ENCODE measurements at places on chromosomes 13 and 19.
A peak's percentile ranks its signal among the peaks of the same experiment; 100 is the strongest.

GRCh38 chr13:35712907-35713761 is 236.6 kb upstream of the MAB21L1 start:
- no peak for DNase-seq

DNA sequence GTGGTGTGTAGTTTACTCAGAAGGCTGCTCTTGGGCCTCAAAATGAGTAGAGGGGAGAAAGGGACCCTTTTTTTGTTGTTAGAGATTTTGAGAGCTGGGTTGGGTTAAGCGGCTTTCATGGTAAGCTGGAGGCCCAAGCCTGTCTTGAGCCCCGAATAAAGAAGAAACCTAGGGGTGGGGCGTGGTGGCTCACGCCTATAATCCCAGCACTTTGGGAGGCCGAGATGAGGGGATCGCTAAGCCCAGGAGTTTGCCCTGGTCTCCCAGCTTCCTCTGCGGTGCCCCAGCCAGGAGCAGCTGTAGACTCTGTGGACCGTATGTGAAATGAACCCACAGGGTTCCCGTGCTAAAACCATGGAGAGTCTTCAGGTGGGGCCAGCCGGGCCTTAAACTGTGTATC is 56.1 kb downstream of the KDM4B start:
- DNase-seq = no peak

DNA sequence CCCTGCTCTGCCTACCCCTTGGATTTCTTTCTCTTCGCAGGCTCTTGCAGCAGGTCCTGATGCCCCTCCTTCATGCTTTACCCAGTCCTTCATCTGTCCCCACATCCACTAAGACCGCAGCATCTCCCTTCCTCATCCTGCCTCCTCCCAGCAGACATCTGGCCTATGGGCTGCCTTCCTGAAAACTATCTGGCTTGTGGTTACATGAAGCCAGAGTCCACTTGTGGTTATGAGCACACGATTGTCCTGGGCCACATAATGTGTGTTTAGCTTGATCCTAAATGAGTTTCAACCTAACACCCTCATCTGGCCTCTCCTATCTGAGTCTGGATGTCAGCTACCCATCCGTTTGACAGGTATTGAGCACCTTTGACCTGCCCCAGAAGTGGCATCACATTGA is 5.5 kb upstream of the ZNF175 start:
- no peak for DNase-seq

DNA sequence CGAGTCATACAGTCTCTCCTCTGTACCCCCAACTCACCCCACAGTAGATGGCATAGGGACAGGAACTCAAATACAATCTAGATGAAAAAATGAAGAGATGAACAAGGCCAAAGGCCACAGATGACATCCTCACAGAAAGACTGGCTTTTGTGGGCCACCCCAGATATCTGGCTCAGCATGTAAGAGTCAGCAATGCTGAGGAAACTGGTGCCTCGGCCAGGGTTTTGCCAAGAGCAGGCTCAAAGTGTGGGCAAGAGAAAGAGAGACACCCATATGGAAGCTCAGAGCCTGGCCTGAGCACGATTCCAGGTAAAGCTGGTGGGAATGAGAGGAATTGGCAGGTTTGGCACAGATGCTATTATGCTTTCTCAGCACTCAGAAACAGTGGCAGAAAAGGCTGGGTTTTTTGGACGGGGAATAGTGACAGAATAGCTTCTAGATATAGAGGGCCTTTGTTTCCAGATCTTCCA is 460.6 kb downstream of the FOXO1 start:
- DNase-seq = no peak

DNA sequence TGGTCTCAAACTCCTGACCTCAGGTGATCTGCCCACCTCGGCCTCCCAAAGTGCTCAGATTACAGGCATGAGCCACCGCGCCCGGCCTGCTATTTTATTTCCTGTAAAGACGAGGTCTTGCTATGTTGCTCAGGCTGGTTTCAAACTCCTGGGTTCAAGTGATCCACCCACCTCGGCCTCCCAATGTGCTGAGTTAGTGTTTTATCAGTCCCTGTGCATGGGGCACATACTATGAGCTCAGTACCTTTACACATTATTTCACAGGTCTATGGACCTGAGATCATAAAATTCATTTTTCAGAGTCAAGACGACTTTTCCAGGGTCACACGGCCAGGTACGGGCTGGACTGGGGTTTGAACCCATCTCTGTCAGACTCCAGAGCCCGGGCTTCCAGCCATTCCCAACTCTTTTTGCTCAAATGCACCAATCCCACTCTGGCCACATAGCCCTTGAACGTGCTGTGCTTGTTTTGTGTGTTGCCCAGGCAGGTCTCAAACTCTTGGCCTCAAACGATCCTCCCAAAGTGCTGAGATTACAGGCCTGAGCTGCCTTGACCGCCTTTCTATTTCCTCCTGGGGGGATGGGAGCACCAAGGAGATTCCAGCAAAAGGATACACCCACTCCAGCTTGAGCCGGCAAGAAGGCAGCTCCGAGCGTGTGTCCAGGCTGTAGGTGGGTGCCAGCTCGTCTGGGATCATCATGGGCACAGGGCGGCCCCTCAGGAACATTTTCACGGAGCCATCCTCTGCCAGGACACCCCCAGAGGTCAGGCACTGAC is 1.1 kb downstream of the EML2 start:
- DNase-seq = no peak

- no peak for DNase-seq
These were observed 5.8 kb upstream of the DAPK3 start for GRCh38 chr19:3976495-3977241.

DNA sequence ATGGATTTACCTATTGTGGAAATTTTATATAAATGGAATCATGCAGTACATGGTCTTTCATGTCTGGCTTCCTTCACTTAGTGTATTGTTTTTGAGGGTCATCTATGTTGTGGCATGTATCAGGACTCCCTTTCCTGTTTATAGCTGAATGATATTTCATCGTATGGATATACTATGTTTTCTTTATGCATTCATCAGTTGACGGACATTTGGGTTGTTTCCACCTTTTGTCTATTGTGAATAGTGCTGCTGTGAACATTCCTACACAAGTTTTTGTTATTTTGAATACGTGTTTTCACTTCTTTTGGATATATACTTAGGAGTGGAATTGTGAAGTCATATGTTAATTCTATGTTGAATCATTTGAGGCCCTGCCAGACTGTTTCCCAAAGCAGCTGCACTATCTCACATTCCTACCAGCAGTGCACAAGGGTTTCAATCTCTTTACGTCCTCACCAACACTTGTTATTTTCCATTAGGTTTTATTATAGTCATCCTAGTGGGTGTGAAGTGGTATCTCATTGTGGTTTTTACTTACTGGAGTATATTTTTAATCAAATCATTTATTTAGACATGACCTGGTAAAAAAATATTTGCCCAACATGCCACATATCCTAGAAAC is 262.7 kb downstream of the DLEU7 start:
- no peak for DNase-seq

GRCh38 chr13:102774591-102775520 is 1.3 kb upstream of the TEX30 start:
- no peak for DNase-seq

DNA sequence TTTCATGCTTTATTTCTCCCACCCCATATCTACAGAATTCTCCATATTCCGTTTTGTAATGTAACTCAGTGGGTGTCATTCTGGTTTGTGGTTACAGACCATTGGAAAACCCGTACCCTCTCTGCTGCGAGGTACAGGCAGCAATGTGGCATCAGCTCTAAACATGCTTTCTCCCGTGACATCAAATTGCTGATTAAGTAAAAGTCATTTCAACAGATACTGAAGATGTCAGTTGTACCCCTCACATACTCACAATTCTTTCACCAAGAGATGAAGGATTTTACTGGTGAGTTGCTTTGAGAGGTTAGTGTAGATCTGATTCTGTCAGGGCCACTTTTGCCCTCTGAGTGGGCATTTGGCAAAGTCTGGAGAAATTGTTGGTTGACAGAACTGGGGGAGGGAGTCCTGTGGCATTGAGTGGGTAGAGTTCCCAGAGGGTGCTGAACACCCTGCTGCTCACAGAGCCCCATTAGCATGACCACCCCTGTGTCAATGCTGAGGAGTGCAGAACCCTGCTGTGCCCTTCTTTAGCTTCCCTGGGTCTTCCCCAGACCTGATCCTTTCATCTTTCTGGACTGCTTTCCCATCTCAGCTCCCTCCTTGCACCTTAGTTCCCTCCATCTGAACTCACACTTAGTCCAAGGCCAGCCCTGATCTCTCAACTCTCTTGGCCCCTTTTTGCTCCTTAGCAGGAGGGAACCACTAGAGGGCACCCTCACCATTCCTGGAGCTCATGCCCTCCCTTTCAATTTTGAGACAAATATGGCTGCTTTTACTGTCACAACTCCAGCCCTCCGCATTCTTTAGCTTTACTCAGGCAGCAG is 39.9 kb upstream of the CEACAM8 start:
- DNase-seq = no peak

DNA sequence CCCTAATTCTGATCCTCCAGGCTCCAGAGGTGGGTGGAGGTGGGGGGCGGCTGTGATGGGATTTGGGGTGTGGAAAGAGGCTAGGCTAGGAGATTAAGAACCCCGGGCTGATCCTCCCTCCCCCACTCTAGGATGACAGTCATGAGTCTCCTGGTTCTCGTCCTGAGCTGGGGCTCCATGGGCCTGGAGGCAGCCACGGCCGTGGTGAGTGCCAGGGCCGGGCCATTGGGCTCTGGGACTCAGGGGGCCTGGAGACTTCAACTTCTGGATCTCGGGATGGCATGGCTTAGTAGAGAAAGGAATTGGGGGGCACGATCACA is 13.9 kb downstream of the TTYH1 start:
- no peak for DNase-seq

DNA sequence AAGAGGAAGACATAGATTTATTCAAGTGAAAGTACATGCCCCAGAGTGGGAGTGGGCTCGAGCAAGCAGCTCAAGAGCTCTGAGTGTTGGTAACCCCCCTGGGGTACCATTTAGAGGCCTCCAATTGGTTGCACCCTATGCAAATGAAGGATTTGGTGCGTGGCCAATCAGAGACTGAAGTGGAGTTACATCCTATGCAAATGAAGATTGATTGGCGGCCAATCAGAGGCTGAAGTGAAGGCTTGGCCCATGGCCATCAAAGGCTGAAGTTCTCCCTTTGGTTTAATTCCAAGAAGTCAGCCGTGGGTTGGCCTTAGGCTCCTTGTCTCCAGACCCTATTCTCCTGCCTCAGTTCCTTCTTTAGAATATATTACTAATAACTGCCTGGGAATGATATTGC is 12.9 kb upstream of the IGFL1 start:
- no peak for DNase-seq

DNA sequence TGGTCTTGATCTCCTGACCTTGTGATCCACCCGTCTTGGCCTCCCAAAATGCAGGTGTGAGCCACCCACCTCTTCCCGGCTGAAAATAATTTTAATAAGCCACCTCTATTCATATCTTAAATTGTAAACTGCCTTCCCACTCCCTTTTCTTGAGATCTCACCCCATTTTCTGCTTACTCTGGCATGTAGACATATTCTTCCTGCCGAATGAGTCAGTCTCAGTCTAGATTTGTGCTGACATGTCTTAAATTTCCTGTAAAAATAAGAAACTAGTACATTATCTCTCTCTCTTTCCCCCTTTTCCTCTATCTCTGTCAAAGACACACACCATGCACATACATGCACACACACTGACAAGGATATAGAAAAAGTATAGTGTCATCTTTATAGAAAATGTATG is 60.9 kb downstream of the THSD1 start:
- DNase-seq = no peak

- peak; percentile 69 for DNase-seq
These were observed 3.9 kb upstream of the SSBP4 start for GRCh38 chr19:18415178-18415867.

GRCh38 chr13:50326811-50327210 is 311.6 kb downstream of the KCNRG start:
- DNase-seq = no peak

DNA sequence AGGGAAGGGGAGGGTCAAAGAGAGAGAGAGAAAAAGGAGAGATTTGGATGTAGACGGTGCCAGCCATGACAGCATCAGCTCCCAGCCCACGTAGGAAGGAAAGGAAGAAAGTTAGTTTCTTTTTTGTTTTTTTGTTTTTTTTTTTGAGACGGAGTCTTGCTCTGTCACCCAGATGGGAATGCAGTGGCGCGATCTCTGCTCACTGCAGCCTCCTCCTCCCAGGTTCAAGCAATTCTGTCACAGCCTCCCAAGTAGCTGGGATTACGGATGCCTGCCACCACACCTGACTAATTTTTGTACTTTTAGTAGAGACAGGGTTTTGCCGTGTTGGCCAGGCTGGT is 27.6 kb downstream of the ELL start:
- no peak for DNase-seq

- DNase-seq = no peak
These were observed 5.2 kb downstream of the MIER2 start for GRCh38 chr19:339262-339887.

DNA sequence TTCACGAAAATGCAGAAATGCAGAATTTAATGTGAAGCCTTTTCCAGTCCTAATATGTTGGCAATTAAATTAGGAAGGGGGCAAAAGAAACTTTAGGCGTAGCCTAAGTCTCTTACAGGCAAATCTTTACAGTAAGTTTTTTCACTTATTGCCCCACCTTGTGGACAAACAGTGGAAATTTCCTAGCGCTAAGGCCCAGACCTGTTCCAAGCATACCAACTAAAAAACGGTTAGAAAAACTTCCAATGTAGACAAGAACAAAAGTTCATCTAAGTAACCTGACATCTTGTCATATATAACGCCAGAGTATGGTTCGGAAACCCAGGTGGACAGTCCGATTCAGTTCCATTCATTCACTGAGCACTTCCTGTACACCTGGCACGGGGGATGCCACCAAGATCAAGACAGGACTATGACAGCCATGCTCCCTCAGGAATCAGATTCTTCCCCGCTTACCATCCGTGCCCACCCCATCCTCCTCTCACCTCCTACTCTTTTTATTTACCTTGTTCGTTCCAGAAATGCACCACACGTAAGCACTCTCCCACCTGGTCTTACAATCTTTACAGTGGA is 4.9 kb downstream of the ZAR1L start:
- DNase-seq = no peak

- DNase-seq = no peak
These were observed 12.7 kb upstream of the GAS6 start for GRCh38 chr13:113876346-113877148.

DNA sequence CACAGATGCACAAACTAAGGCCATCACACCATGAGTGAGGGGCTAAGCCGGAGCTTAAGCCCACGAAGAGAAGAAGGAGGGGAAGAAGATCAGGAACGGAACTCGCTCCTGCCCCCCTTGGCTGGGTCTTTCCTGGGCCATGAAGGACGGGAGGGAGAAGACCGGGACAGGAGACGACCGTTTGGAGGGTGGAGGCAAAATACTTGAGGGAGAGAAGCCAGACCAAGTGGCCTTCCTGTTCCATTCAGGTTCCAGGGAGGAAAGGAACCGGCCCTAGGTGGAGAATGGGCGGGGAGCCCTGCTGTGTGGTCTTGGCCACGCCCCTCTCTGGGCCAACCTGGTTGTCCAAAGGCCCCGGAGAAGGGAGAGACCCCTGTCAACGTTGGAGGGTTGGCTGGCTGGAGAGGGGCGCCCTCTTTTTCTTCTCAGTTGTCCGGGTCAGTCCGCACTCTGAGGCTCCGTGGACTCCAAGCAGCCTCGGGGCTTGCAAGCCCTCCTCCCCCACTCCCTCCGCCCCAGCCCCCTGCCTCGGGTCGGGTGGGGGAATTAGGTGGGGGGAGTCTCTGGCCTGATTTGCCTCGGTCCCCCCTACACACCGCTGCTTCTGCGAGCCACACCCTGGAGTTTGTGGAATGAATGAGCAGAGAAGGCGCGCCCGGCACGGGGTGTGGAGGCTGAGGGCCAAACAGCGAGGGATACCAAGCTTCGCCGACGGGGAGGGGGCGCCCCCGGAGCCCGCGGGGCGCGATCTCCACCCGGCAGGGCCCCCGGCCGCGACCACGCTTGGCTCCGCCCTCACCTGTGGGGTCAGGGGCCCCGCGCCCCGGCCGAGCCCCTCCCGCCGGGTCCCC is 757 bp downstream of the FBN3 start:
- DNase-seq = peak; percentile 6

- no peak for DNase-seq
These were observed 285.2 kb downstream of the SHISA2 start for GRCh38 chr13:25766576-25766975.
